ENCODE measurements at places on chromosomes 11 and 22.
A peak's percentile ranks its signal among the peaks of the same experiment; 100 is the strongest.

- no peak for DNase-seq
Observed at GRCh38 chr22:24486501-24486921, 8.6 kb upstream of the UPB1 start.

DNA sequence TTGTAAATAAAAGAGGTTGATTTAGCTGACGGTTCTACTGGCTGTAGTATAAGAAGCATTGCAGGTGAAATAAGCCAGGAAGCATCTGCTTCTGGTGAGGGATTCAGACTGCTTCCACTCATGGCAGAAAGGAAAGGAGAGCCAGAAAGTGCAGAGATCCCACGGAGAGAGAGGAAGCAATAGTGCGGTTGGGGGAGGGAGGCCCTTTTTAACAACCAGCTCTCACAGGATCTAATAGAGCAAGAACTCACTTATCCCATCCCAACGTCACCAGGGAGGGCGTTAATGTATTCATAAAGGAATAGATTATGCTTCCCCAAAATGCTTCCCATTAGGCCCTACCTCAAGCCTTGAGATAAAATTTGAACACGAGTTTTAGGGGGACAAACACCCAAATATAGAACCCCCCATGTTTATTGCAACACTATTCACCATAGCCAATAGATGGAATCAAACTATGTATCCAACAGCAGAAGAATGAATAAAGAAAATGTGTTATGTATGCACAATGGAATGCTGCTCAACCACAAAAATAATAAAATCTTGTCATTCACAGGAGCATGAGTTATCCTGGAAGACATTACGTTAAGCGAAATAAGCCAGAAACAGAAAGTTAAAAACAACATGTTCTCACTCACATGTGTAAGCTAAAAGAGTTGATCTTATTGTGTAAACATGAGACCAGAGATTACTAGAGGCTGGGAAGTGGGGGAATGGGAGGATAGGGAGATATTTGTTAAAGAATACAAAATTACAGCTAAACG, 908.3 kb upstream of the ANO3 start:
- DNase-seq: no peak

DNA sequence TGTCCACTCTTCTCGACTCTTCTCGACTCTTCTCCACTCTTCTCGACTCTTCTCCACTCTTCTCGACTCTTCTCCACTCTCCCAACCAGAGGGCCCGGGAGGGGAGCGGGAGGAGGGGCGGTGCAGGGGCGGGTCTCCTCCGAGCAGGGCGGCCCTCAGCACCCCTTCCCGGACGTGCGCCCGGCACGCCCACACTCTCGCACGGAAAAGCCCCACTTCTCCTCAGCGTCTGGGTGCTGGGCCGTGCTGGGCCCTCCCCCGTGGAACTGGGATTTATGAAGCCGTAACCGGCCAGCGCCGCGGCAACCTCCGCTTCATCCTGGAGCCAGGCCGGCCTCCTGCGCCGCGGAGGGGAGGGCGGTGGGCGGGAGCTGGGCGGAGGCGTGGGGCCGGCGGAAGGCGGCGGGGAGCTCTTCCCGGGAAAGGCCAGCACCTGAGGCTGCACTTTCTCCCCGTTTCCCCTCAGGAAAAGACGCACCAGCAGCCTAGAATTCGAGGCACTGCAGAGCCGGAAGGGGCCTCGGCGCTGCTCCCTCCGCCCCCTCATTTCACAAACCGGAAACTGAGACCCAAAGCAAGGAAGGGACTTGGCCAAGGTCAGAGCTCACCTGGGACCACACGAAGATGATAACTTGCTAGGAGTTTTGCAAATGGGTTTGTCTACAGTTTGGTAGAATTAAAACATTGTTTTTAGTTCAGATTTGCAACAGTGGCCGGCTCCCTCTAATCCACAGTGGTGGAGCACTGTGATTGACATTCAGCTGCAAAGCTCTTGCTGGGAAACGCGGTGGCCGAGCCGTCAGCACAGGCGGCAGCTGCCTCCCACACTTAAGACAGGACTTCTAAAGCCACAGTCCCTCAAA, 31.6 kb upstream of the JAM3 start:
- DNase-seq: peak; percentile 79

DNA sequence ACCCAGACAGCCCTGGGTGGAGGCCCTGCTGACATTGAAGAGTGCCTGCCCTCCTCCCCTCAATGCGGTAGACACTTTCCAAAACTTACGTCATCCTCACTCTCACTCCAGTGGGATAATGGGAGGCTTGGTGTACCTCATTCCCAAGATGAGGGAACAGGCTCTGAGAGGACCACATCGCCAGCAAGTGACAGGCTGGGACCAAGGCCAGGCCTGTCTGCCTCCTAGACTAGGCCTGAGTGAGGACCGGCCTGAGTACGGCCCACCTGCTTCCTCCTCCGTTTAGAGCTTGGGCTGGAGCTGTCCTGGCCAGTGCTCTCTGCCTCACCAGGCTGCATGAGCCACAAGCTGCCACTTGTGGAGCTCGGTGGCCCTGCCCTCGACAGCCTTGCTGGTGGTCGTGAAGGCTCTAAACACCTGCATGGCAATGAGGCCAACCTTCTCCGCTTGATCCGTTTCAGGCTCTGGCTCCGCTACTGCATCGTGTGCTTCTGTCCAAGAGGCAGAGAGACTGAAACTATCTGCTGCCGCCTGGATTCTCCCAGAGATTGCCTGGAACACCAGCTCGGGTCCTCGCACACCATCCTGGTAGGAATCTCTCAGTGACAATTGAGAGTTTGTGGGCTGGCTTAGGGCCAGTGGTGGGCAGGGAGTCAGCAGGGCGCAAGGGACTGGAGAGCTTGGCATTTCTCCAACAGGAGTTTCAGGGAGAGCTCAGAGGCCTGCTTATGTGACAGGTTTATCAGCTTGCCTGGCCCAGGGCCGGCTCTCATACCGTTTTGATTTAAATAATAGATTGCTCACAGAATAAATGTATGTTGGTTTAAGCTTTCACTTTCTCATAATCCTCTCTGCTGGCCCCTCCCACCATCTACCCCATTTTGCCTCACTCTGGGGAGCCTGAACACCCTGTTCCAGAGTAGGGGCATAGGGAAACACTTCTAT, 9.4 kb downstream of the LRRC75B start:
- no peak for DNase-seq

DNA sequence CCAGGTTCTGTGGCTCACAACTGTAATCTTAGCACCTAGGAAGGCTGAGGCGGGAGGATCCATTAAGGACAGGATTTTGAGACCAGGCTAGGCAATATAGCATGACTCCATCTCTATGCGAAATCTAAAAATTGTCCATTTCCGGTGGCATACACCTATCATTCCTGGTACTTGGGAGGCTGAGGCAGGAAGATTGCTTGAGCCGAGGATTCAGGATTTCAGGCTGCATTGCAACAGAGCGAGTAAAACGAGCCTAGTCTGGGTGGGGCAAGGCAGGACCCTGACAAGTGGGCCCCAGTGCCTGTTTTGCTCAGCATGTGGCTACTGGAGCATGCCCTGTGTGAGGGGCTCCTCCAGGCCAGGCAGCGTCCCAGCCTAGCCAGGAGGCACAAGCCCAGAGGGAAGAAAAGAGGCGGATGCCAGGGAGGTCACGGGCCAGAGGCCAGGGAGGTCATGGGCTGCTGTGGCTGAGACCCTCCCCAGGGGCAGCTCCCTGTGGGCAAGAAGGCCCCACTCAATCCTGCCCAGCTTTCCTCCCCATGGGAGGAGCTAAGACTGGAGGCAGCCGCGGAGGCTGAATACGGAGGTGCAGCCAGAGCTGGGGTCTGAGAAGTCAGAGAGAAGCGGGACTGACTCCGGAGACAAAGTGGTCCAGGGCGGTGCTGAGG, 8.4 kb downstream of the LRRC74B start:
- no peak for DNase-seq

- DNase-seq: no peak
Observed at GRCh38 chr11:125728969-125729368, 17.1 kb upstream of the PATE1 start.

All from adrenal gland (tissue), 19 donors.